ENCODE measurements at places on chromosomes 3 and 15. TPM values are rescaled to one million over a fixed set of nuclear protein-coding genes. Genes with fewer than 3 reads are reported as not detected.

Gene TRAT1
- total RNA-seq: not detected

Gene TLE3
- 79.4 TPM for total RNA-seq

Gene LMLN
- 8.4 TPM for total RNA-seq

Gene ZMYND10
- total RNA-seq: 2.5 TPM

Gene PPM1M
- total RNA-seq: 7.0 TPM

Gene DNAJC19
- total RNA-seq: 55.5 TPM

Data from occipital lobe (tissue), 3 donors.